HepG2 (cell line): ENCODE measurements at places on chromosomes 5 and 9. TPM values are rescaled to one million over a fixed set of nuclear protein-coding genes. Genes with fewer than 3 reads are reported as not detected.

Gene ST6GALNAC4
- total RNA-seq = 14.8 and 18.8 TPM in 2 replicates

DNA sequence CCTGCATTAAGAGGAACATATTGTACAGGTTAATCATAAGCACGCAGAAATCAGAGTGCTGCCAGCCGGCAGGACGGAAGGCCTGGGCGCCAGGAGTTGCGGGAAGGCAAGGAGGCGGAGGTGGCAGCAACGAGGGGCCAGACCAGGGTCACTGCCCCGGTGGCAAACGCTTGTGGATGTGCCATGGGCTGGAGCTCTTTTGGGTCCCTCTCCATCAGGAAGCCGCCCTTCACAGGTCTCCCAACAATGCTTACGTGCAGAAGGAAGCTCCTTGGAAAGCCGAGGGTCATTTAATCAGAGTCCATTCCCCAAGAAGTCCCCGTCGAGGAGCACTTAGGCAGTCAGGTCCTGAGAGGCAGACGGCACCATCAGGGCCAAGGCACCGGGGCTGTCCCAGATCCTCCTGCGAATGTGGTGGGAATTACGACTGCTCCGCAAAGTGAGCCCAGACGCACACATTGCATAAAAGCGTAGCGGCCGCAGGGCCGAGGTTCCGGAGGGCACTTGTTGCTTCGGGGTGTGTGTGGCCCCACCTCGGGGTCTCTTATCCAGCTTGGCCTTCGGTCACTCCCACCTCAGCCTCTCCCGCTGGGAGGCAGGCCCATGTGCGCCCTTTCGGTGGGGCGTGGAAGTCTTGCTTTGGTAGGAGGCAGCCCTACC, 20.5 kb downstream of the MRPL36 start:
- DNase-seq = no peak

- peak; percentile 61 for DNase-seq
These were observed 12.7 kb downstream of the C9orf153 start for GRCh38 chr9:86246752-86247161.

DNA sequence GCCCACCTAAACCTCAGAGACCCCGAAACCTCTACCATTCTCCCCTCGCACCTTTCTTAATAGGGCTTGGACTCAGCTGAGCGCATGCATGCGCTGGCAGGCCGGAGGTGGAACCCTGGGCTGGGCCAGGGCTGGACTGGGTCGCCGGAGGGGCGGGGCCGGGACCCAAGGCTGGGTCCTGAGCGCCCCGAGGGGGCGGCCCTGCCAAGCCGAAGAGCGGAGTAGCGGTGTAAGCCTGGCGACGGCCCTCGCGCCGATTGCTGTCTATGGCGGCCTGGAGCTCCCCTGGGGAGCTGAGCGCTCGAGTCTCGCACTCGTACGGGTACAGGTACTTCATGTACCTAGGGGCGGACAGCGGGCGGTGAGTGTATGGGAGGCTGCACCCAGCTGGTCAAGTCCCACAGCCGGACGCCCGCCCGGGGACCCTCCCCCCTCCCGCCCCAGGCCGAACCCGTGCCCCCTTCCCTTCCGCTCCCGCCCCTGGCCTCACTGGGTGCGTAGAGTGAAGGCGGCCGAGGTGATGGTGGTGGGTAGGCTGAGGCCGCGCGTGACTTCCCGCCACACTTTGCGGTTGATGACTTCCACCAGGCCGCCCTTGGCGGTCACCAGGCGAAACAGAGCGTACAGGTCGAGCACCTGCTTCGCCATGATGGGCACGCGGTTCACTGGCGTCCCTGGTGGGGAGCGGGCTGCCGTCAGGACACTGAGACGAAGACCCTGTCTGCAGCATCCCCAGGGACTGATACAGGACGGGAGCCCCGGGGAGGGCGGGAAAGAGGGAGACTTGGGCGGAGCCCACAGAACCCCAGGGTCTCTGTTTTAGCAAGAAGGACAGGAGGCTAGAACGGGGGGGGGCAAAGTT, 3.3 kb upstream of the DCTN3 start:
- DNase-seq = no peak

GRCh38 chr9:74663439-74663838, 166.3 kb downstream of the RORB start:
- DNase-seq = no peak

DNA sequence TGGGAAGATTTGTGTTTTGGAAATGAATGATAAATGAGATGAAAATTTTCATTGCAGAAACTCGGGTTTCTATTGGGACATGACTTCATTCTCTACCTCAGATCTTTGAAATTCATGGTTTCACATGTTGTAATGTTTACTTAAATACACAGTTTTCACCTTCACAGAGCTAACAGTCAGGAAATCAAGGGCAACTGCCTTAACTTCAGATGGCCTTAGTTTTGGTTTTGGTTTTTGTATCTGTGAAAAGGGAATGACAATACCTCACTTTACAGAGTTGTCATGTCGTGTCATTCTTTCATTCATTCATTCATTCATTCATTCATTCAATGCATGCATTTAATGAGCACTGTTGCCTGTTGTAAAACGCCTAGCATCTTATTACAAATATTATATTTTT, 41.9 kb downstream of the NIM1K start:
- DNase-seq = no peak

GRCh38 chr9:129489838-129490582, 130.9 kb downstream of the C9orf50 start:
- DNase-seq = no peak

- peak; percentile 74 for DNase-seq
These were observed 7.5 kb downstream of the FRRS1L start for GRCh38 chr9:109159583-109159982.

DNA sequence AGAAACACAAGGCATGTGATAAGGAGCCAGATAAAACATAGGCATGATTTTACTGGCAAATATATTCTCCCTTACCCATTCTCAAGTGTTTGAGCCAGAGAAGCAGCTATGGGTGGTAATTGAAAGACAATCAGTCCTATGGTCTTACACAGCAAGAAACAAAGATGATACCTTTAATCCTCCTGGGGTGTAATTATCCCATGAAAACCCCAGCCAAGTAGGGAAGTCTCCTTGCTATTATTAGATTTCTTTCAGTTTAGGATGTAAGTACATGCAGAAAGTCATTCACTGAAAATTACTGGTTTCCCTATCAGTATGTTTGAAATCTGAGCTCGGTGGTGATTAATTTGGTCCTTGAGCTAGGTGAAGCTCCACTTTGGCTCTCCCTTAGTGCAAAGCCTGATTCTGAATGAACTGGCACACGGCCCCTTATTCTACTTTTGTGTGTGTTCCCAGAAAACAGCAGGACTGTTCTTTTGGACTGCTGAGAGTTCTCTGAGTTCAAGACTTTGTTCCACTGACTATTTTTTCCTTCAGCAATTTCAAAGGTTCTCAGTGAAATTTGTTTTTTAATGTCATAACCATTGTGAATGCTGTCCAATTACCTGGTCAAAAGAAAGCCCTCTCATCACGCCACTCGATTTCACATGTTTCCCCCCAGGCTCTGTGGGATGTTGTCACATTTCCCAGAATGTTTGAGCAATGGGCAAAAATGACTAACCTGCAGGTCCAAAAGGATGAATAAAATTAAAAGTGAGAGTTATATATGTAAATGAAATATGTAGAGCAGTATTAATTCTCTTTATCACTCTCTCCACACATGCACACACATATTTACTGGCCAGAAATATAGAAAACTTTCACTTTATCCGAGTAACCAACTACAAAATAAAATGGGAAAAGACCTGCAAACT, 343.0 kb downstream of the RAB3C start:
- DNase-seq = no peak

Gene ADAM19
- total RNA-seq = 0.24 and 0.38 TPM in 2 replicates

Gene SRP19
- 143 and 214 TPM in 2 replicates for total RNA-seq

- no peak for DNase-seq
These were observed 48.2 kb downstream of the RXRA start for GRCh38 chr9:134374301-134375010.

Gene PAPPA
- 0.08 and 0.09 TPM in 2 replicates for total RNA-seq

DNA sequence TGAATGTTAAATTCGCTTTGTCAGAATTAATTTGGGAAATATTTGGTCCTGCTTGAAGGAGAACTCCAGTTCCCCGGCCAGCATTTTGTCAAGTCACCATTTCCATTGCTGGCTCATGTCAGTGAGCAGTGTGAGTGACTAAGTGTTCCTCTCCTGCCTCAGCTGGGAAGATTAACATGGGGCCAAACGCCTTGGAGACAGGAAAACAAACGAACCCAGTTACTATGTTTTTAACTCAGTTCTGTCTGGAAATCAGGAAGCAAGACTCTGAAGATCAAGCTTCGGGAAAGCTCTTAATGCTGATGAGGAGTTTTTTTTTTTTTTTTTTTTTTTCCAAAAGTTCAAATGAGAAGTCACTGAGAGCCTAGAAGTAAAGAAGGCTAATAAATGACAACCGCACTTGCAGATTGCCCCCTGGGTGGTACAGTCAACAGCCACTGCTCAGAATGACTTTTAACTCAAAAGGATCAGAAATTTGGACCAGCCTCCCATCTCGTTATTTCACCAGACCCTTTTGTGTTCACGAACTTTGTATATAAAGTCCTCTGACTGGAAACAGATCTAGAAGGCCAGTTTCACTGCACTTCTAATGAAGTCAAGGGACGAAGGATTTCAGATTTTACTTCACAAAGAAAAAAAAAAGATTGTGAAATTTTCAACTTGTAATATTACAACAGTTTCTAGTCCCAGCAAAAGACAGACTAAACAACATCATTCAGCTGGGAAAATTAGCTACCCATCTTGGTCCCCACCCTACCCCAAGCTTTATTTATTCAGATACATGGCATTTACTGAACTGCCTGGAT, 121.3 kb downstream of the LHFPL2 start:
- no peak for DNase-seq

Gene MSX2
- not detected in 2 replicates for total RNA-seq

Gene C5
- total RNA-seq = 29.8 and 57.6 TPM in 2 replicates

Gene ZSWIM6
- total RNA-seq = 0.82 and 0.83 TPM in 2 replicates

Gene LOX
- 0.65 and 0.73 TPM in 2 replicates for total RNA-seq

GRCh38 chr5:123874600-123875201, 362.7 kb downstream of the CSNK1G3 start:
- DNase-seq = peak; percentile 26

- DNase-seq = no peak
These were observed 100.0 kb downstream of the NLN start for GRCh38 chr5:65821966-65822365.

- peak; percentile 36 for DNase-seq
These were observed 645 bp downstream of the SAP30L start for GRCh38 chr5:154446195-154447088.

Gene MEGF9
- 3.1 and 3.3 TPM in 2 replicates for total RNA-seq

DNA sequence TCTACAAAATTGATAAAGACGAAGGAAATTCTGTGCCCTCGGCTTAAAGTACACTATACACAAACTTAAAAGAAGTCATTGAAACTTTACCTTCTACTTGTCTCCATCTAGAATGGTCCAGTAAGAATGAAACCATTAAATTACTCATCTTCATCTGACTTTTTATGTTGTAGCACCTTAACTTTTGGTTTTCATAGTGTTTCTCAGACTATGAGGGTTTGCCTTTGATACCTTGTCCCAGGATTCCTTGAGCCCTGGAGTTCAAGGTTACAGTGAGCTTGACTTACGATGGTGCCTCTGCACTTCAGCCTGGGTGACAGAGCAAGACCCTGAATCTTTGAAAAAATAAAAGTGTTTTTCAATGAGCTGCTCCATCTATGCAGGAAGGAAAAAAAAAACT, 132.2 kb downstream of the CDC42SE2 start:
- DNase-seq = no peak

Gene DNAJC25
- 6.3 and 10.2 TPM in 2 replicates for total RNA-seq

Gene CD72
- 0.18 TPM in 1 of 2 replicates, not detected in the other for total RNA-seq

Gene TAF11L5
- not detected in 2 replicates for total RNA-seq

DNA sequence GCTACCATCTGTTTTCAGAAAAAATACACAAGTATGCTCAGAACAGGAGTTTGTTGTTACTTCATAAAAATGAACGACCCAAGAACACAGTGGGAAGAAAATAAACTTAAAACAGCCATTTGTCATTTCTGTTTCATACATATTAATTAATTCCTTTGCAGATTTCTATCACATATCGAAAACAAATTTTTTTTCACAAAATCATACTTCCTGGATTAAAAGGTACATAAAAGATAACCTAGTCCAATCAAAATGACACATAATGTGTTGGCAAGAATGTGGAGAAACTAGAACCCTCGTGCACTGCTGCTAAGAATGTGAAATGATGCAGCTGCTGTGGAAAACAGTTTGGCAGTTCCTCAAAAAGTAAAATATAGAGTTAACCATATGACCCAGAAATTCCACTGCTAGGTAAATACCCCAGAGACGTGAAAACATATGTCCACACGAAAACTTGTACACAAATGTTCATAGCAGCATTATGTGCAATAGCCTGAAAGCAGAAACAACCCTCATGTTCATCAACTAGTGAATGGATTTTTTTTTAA, 46.0 kb downstream of the MYO10 start:
- DNase-seq = no peak

DNA sequence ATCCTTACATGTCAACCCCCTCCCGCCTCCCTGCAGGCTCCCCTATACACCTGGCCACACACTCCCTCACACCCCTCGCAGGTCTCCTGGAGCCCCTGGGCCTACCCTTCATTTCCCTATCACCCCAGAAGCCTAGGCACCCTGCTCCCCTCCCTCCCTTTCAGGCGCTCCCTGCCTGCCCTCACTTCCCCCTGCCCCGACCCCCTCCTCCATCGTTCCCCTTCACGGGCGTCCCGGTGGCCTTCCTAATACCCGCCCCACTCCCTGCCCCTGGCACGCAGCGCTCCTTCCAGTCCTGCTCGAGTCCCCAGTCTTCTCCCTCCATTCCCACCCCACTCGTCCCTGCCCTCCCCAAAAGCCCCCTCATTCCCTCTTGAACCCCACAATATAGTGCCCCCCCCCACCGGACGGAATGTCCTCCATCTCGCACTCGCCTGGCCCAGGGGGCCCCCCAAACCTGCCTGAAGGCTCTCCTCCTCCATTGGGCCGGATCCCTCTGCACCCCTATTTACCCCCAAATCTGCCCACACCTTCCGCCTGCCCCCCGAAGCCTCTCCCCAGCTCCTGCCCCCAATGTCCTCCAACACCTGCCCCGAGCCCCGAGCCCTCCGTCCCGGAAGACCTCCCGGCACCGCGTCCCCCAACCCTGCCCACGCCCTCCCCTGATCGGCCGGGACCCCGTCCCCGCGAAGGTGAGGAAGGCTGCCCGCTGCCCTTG, 746 bp downstream of the STRBP start:
- no peak for DNase-seq

Gene EDIL3
- not detected in 2 replicates for total RNA-seq

Gene SPINK5
- total RNA-seq = not detected in 2 replicates
